Bronchial epithelial cell (primary cell): ENCODE measurements at places on chromosomes 2 and 18.

- no peak for DNase-seq
Observed at GRCh38 chr18:74497778-74498177, 1.6 kb downstream of the CNDP2 start.

DNA sequence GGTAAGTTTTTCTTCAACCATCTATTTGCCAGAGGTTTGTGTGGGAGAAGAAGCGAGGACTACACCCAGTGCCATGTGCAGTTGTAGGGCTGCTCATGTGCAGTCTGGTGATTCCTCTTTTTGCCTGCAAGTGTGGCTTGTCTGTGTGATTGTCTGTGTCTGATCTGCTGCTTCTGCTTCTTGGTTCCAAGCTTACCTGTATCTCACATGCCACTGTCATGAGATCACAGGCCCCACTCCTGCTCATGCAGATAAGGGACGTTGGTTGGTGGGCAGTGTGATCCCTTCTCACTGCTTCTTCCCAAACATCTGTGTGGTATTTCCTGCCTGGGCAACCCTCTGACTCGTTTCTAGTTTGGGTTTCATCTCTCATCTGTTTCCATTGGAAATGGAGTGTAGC is 27.1 kb downstream of the RRM2 start:
- DNase-seq, result no peak

DNA sequence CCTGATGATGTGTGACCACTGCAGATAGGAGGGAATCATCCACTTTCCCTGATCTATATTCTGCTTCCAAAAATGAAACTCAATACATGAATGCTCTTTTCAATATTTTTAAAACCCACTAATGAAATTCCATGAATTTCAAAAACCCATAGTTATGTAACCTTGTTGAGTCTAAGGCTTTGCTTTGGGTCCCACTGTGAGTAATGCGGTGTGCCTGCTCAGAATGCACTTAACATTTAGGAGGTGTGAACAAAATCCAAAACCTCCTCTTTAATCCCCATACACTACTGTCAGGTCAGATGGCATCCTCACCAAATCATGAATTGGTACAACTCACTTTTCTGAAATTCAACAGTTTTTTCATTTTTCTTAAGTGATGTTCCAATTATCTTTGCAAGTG is 50.4 kb downstream of the CCDC93 start:
- no peak for DNase-seq

- no peak for DNase-seq
Observed at GRCh38 chr2:11133238-11133935, 21.9 kb upstream of the SLC66A3 start.

DNA sequence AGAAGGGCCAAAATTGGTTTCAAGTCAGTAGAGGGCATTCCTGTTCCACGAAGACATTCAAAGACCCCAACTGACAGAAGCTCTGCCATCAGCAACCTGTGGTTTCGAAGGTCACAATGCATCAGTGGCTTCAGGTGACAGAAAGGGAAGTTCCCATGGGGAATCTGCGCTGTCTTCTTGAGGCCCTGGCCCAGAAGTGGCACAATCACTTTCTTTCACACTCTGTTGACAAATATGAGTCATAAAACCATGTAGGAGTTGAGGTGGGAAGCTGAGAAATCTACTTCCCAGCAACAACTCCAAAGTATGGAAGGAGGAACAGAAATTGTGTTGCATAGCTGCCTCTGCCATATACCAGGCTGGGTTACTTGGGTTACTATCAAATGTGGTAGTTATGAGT is 621.1 kb upstream of the FANCL start:
- no peak for DNase-seq

- peak; percentile 43 for DNase-seq
Observed at GRCh38 chr2:237791977-237792727, 6.4 kb upstream of the RBM44 start.

DNA sequence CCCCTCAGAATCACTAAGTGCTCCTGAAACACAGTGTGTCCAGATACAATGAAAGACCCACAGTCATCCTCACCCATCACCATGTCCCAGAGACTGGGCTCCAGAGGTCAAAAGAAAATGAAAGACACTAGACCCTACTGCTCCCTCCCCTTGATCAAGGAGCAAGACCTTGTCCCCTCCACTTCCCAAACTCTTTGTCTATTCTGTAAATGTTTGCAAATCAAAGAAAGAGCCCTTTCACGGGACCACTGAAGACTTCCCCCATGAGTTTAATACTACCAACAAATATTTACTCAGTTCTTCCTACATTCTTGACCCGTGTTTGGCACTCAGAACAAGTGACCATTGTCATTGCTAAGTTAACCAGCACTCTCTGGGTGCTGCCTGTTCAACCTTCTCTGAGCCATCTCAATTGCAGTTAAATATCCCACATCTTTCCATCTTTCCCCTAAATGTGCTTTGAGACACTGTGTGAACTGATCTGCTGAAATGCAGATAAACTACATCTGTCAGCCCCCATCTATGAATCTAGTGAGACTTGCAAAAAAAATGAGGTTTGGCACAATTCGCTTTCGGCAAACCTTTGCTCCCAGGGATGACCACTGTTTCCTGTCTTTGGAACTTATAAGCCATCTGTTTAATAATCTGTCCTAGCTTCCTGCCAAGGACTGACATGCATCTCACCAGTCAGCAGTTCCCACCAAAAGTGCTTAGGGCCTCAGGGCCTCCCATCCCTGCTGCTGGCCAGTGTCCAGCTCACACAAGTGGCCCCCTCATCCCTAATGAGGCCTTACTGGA is 170.3 kb downstream of the GFPT1 start:
- no peak for DNase-seq

GRCh38 chr2:181152226-181152625 is 171.8 kb downstream of the UBE2E3 start:
- DNase-seq, result no peak

DNA sequence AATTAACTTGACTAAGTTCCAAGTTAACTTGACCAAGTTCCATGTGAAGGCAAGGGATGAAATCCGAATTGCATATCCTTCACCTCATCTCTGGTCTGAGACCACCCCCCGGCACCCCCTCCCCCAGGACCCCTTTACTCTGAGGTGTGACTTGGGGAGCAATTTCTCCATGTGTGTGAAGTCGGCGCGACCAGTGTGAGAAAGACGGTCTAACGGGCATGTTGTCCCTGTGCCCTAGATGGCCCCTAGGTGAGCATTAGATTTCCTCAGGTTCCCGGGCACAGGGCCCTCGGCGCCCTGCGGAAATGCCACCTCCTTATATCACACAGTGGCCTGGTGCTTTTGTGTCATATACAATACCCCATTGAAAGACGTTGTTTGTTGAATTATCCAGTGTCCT is 137.1 kb downstream of the CTIF start:
- no peak for DNase-seq

- no peak for DNase-seq
Observed at GRCh38 chr2:64839844-64840243, 149.4 kb upstream of the SLC1A4 start.

- DNase-seq, result peak; percentile 59
Observed at GRCh38 chr2:214630402-214631045, 179.0 kb downstream of the BARD1 start.

GRCh38 chr2:20914087-20914486 is 91.2 kb upstream of the LDAH start:
- DNase-seq, result no peak

GRCh38 chr2:216109962-216110614 is 940 bp downstream of the XRCC5 start:
- DNase-seq, result peak; percentile 44

DNA sequence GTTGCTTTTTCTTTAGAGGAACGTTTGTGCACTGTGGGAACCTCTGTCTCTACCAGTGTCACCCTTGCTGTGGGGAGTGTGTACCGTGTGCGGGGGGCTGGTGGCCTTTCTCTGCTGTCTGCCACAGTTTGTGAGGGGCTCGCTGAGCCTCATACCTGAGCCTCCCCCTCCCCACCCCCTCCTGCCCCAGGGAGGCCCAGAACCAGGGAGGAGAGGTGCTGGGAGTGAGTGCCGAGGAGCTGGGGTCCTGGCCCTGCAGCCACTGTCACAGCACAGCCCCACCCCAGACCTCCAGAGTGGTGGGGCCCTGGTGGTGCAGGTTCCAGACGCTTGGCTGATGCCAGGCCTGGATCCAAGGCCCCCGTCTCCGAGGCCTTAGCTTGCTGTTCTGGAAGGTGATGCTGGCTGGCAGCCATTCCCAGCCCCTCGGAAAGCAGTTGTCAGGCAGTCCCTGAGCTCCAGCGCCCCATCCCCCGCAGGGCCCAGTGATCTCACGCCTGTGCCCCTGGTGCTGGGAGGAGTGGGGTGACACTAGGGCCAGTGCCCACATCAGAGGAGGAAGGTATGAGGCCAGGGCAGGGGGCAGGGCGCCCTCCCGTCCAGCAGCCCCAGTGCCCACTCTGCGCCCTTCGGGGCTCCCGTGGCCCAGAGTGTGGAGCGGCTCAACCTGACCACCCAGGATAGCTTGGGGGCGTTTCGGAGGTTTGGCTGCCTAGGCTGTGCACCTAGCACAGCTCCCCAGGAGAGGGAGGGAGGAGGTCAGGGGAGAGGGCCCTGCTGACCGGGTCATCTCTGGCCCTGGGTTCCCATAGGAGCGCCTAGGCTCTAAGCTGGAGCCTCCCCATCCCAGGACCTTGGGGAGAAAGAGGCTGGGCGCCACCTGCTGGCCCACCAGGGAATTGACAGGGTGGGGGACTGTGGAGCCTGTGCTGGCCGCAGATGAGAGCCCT is 53.0 kb upstream of the ALPP start:
- no peak for DNase-seq

- DNase-seq, result peak; percentile 31
Observed at GRCh38 chr2:45432406-45432805, 178.7 kb downstream of the SRBD1 start.

GRCh38 chr2:144548532-144549191 is 28.7 kb upstream of the ZEB2 start:
- DNase-seq, result no peak

DNA sequence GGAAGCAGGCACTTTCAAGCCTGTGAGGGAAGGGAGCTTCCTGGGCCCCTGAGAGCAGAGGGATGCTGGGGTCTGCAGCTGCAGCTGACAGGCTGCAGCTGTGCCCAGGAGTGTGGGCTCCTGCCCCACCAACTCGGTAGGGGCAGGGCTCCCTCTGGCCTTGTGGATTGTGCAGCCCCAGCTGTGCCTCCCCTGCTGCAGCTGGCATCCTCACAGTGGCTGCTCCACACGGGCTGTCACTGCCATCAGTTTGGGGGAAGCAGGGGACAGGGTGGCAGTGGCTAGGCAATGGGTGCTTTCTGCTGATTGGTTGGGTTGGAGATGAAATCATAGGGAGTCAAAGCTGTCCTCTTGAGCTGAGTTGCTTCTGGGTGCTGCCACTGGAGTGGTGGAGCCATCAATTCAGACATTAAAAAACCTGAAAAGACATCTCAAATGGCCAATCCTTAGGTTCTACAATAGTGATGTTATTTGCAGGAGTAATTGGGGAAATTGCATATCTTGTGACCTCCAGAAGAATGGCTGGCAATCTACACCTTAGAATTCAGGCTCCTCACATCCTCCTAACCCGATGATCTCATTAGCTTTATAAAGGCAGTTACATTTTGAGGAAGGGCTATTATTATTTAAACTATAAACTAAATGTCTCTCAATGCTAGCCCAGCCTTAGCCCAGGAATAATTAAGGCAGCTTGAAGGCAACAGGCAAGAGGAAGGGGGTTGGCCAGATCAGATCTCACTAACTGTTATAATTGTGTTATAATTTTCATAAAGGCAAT is 41.3 kb downstream of the FAM171B start:
- DNase-seq, result no peak

DNA sequence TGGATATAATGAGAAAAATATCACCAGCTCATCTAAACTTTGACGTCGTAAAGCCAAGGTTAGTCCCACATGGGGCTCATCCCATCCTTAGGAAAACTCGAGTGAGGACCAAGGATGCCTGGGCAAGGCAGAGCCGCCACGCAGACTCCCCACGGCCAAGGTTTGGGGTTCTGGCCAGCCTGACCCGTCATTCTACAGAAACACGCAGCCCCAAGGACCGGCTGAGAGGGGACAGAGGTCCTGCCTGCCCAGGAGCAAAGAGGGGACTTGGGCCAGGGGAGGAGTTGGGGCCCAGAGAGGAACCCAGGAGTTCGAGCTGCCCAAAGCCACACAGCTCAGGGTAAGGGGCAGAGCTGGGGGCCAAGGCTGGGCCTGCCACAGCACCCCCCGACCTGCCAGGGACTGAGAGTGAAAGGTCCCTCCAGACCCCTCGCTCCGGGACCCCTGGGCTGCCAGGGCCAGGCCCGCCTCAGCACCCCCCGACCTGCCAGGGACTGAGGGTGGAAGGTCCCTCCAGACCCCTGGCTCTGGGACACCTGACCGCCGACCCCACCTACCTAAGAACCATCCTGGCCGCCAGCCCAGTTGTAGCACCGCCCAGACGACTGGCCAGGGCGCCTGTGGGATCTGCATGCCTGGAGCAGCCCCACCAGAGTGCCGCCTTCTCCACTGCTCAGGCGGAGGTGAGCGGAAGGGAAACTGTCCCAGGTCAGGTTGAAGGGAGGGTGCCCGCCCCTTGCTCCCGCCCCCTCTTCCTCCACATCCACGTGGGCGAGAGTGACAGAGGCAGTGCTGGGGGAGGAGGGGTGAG is at the start of gene PDCD1:
TSS of gene PDCD1 (minus strand) at position 689 of the 811 bp plus-strand sequence. CDS start at position 633, 56 bp downstream.
- DNase-seq, result no peak

DNA sequence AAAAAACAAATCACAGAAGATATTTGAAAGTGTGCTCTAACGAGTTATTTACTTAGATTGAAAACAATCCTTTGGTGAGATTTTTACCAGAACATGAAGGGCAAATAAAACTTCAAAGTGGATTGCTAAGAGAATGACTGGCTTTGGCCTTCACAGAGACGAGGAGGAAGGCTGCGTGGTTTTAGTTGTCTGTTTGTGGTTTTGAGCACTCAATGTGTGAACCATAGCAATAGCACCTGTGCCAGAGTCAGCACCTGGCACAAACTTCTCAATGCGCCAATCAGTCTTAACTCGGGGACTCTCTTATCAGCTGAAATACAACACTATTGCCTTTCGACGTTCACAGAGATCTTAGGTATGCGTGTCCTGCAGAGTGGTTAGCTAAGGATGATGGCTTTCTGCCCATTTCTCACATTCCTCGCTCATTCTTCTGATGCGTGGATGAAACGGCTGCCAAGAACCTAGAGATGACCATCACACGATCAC is 70.0 kb downstream of the MBP start:
- no peak for DNase-seq

GRCh38 chr2:71721362-71721665 is 268.0 kb downstream of the DYSF start:
- DNase-seq, result no peak

GRCh38 chr2:20104900-20105545 is 53.6 kb upstream of the LAPTM4A start:
- DNase-seq, result no peak

DNA sequence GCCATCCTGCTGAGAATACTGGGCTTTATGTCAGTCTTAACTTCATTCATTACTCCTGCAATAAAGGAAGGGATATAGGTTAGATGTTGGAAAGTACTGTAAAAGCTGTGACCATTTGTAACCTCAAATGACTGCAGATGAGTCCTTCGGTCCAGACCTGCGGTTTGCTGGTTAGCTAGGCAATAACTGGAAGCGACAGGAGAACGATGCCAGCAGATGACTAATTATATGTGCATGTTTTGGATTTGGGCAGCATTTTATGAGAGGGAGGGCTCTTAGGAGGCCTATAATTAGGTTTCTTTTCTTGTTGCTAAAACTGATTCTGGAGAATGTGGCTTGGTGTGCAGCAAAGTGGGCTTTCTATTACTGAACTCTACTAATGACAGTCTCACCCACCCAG is 205.6 kb downstream of the TMEM182 start:
- no peak for DNase-seq

- DNase-seq, result no peak
Observed at GRCh38 chr2:174846218-174846617, 81.9 kb upstream of the CHRNA1 start.
